ENCODE measurements at places on chromosomes 1 and 21.

- DNase-seq: no peak
These were observed 28.7 kb downstream of the PADI3 start for GRCh38 chr1:17277511-17278159.

GRCh38 chr1:93440272-93440671 lies 7.6 kb upstream of the FNBP1L start:
- no peak for DNase-seq

GRCh38 chr1:235968831-235969230 lies 96.1 kb downstream of the NID1 start:
- no peak for DNase-seq

DNA sequence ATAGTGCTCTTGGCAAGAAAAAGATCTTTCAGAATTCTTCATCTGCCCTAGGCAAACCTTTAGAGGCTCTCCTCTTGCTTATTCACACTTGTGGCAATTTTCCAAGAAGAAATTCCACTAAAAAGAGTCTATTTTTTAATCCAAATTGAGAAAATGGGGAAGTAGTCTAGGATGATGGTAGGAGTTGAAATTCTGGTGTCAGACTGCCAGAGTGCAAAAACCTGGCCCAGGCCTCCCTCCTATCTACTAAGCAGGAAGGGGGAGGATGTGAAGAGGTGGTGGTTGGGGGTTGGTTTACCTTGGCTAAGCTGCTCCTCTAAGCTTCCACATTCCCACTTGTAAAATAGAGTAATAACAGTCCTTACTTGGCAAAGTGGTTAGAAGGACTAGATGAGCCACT lies 120.6 kb upstream of the KCNJ15 start:
- DNase-seq: no peak

DNA sequence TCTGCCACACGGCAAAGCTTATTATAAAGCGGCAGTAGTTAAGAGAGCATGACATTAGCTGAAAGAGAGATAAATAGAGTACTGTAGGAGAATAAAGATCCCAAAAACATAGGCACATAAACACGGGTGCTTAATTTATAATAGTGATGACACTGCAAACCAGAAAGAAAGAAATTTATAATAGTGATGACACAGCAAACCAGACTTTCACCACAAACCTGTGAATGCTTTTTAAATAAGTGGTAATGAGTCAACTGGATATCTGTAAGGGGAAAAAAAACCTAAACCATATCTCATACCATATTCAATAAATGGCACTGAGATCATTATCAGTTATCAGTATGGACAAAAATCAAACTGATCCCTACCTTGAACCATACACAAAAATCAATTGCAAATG lies 25.5 kb downstream of the USP1 start:
- no peak for DNase-seq

DNA sequence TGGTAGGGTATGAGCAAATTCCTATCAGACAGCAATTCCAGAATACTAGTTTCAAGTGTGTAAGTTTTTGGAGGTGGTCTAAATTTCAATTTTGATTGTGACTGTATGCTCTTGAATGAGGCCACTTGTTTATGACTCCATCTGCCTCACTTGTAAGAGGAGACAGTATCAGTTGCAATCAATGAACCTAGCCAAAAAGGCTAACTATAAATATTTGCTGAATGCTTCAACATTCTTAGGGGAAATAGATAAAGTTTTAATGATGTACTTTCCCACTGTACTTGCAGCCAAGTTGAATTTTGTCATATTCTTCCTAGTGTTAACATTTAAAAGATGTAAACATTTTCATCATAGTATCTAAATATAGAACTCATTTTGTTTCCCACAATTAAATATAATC lies 32.1 kb upstream of the RWDD3 start:
- DNase-seq: no peak

- no peak for DNase-seq
These were observed 5.4 kb downstream of the HMGN2 start for GRCh38 chr1:26477446-26478152.

DNA sequence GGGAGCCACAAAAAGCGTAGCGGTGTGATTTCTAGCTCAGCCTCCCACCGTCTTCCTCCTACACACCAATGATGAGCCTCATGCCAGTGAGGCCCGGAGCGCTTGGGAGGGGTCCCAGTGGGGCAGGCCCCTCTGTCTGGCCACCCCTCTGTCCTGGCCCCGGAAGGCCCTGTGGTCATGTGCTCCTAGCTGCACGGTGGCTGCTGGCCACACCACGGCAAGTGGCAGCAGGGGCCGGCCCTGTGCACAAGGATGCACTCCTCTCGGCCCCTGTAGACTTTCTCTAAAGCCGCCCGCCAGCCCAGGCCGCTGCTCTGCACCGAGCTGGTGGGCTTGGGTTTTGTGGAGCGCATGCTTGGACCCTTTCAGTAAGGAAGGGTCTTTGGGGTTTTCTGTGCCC lies 53.6 kb downstream of the KCNAB2 start:
- DNase-seq: no peak

DNA sequence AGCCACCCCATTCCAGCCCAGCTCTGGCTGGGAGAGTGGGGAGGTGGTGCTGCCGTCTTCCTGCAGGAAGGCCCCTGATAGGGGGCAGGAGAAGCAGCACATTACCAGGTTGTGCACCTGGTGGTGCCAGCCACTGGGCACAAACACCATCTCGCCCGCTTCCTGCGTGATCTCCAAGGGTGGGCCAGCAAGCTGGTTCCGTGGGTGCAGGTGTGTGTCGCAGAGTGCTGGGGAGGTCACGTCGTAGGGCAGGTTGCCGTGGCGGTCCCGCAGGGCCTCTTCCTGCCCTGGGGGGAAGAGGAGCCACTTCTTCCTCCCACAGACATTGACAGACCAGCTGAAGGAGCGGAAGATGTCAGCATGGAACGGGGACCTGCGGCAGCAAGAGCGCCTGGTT lies 1.8 kb downstream of the JMJD4 start:
- no peak for DNase-seq

DNA sequence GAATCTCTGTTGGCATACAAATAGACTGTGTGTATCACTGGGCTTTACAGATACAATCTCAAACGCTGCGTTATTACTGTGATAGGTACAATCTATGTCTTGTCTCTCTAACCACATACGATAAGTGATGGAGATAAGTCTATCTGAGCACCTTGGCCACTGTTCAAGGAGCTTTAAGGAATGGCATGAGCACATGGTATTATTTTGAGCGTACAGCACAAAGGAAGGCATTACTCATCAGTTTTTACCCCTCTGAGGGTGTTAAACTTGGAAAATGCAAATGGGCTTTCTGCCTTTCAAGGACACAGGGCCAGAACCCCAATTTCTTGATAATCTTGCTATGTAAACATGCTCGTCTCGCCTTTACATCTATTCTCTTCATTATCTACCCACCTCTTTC lies 11.6 kb upstream of the SIPA1L2 start:
- DNase-seq: no peak

DNA sequence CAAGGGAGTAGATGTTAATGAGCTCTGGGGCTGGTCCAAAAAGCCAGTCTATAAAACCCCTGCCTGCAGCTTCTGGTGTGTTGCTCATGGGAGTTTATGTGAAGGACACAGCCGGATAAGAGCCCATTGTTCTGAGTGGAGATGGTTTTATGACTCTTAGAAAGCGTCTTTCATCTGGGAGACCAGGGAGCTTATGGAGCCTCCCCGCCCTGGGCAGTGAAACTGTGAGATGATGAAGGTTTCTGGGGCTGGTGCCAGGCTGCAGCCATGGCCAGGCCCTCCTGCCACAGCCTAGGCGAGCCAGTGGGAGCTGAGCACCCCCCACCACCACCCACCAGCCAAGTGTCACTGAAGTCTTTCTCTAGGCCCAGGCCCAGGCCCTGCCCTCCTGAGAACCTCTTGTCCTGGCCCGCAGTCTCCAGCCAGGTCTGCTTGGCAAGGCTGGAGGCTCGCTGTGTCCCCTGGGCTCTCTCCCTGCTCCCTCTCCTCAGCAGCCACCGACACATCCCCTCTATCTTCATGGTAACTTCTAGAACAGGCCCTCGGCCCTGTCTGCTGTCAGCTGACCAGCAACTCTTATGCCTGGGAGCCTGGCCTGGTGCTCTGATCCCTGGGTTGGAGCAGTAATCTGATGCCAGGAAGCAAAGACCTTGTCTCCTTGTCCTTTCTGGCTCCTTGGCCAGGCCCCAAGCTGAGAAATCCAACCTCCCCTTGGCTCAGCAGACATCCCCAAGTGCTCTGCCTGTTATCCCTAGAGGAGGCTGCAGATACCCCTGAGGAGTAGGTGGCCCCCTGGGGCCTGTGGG lies 7.6 kb upstream of the ARHGEF10L start:
- no peak for DNase-seq

GRCh38 chr1:88802950-88803349 lies 88.4 kb downstream of the GTF2B start:
- no peak for DNase-seq

- no peak for DNase-seq
These were observed 26.0 kb downstream of the ADGRL4 start for GRCh38 chr1:78980511-78980910.
